Colonic mucosa (tissue), 4 donors: ENCODE measurements at places on chromosomes 3 and 15. TPM values are rescaled to one million over a fixed set of nuclear protein-coding genes. Genes with fewer than 3 reads are reported as not detected.

Gene ZWILCH
- total RNA-seq, result 8.4 TPM

Gene CYP1A2
- total RNA-seq, result not detected

Gene HRH1
- 20.4 TPM for total RNA-seq

Gene SACM1L
- total RNA-seq, result 47.2 TPM

Gene ISG20
- total RNA-seq, result 43.5 TPM

Gene KNL1
- 18.8 TPM for total RNA-seq

Gene KBTBD13
- total RNA-seq, result not detected

Gene TEX9
- total RNA-seq, result 5.4 TPM

Gene ZNF501
- 3.0 TPM for total RNA-seq

Gene GOLGA8G
- not detected for total RNA-seq

Gene WDR93
- not detected for total RNA-seq

Gene SEC22C
- total RNA-seq, result 17.1 TPM

Gene GOLGA8M
- total RNA-seq, result 0.44 TPM

Gene ITIH1
- total RNA-seq, result 0.91 TPM

Gene TMEM207
- not detected for total RNA-seq

Gene ANKUB1
- total RNA-seq, result not detected

Gene SIDT1
- 35.9 TPM for total RNA-seq

Gene HHLA2
- total RNA-seq, result 192 TPM

Gene CLSTN2
- total RNA-seq, result 1.3 TPM

Gene LRRFIP2
- 120 TPM for total RNA-seq

Gene GNAT1
- not detected for total RNA-seq

Gene PROK2
- total RNA-seq, result not detected

Gene GPR27
- 2.2 TPM for total RNA-seq

Gene SMCO1
- total RNA-seq, result not detected

Gene PPP2R3A
- total RNA-seq, result 22.0 TPM

Gene PIAS1
- total RNA-seq, result 26.6 TPM

Gene UACA
- 57.3 TPM for total RNA-seq

Gene SLC15A2
- 3.1 TPM for total RNA-seq

Gene CHRNA7
- total RNA-seq, result 3.9 TPM

Gene SLC51A
- total RNA-seq, result 2.1 TPM

Gene CLRN1
- total RNA-seq, result not detected

Gene SLC35G2
- total RNA-seq, result 1.2 TPM

Gene CCR8
- 0.29 TPM for total RNA-seq

Gene KCNAB1
- 0.07 TPM for total RNA-seq

Gene UBAP1L
- 1.2 TPM for total RNA-seq

Gene GALNT15
- 4.5 TPM for total RNA-seq

Gene GREM1
- total RNA-seq, result 18.9 TPM

Gene OR5AC2
- not detected for total RNA-seq

Gene SNX22
- 0.29 TPM for total RNA-seq
